ENCODE measurements at places on chromosomes 7 and 10.

- DNase-seq: no peak
Measured at GRCh38 chr7:41576166-41576565, 126.7 kb downstream of the INHBA start.

- no peak for DNase-seq
Measured at GRCh38 chr10:111098679-111099437, 22.0 kb downstream of the ADRA2A start.

DNA sequence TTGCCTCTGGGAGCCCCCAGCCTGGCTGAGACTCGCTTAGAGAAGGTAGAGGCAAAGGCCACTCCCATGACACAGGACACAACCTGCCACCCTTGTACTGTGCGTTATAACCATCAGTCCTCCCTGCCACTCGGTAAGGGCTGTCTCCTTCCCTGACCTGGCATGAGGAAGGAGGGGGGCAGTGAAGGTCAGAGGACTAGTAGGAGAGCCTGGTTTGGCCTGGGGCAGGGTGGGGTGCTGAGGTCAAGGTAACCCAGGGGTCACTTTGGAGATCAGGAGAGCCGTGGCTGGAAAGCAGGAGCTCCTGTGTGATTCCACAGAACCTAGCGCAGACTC is 6.9 kb upstream of the TNRC18 start:
- no peak for DNase-seq

- DNase-seq: no peak
Measured at GRCh38 chr10:48774416-48775205, 89.9 kb downstream of the WDFY4 start.

DNA sequence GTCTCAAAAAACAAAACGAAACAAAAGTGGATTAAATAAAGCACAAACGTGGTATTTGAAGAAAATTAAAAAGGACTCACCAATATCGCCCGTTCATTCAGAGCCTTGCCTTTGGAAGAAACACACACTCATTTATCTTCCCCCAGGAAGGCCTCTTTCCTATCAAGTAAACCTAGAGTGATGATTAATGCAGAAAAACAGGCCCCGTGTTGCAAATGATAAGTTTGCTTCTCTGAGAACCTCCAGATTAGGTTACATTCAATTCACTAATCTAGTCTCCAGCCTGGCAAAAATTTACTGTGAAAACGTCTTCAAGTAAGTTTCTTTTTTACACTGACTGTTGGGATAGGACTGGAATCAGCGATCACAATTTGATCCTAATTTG is 78.0 kb upstream of the C1GALT1 start:
- no peak for DNase-seq

DNA sequence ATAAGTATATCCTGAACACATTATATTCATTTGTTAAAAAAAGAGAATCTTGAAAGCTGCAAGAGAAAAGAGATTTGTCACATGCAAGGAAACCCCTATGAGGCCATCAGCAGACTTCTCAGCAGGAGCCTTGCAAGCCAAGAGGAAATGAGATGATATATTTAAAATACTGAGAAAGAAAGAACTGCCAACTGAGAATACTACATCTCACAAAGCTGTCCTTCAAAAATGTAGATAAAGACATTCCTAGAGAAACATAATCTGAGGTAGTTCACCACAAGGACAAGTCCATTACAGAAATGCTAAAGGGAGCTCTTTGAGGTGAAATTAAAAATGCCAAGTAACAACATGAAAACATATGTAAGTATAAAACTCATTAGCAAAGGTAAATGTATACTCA is 224.4 kb upstream of the MBL2 start:
- no peak for DNase-seq

GRCh38 chr10:15813415-15813814 is 46.9 kb downstream of the MINDY3 start:
- no peak for DNase-seq

DNA sequence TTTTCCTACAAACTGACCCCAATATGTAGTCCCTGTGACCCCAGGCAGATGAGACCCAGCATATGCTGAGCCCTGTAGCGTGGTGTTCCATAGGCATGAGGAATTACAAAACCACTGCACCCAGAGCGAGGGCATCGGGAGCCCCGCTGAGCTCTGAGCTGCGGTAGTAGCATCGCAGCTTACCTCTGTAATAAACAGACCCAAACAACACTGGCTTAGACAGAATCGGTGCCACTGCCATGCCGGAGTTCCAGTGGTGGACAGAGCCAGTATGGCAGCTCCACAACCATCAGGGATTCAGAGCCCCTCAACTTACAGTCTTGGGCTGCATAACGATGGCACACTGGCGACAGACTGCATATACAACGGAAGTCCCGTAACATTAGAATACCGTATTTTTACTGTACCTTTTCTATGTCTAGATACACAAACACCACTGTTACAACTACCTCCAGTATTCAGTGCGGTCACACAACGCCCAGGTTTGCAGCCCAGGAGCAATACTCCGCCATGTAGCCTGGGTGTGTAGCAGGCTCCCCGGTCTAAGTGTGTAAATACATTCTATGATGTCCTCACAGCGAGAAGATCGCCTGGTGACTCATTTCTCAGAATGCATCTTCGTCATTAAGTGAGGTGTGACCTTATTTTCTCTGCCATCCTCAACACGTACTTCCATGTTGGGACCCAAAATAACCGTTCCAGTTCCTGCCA is 68.8 kb downstream of the PROSER2 start:
- DNase-seq: no peak

DNA sequence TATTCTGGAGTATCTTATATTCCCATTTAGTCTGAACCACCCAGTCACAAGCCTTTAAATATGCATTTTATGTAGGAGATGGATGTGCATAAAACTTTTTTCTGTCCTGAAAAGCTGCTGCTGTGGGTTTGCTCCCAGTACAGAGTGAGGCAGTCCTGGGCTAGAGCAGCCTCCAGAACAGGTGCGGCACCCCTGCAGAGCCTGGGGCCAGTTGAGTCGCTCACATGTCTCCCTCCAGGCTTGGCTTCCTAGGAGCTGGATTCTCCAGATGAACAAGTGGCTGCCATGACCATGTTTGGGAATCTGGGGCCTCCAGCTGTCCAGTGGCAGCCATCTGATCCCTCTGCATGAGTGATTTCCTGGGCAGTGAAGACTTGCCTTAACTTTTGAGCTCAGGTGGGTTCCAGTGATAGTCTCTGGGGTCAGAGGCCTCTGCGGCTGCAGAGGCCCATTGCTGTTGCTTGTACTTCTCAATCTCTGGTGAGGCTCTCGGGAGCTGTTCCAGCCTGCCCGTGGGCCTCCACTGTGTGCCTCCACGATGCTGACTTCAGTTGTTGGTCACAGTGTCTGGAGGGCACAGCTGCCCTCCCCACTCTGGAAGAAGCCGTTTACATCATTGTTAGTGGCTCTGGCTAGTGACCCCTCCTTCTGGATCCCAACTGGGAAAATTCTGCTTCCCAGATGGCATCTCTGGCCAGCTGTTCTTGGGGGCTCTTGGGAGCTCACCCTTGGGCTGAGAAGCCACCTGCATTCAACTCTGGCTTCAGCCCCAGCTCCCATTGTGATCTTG is 120.4 kb downstream of the EMX2 start:
- DNase-seq: no peak

- peak; percentile 51 for DNase-seq
Measured at GRCh38 chr10:118594392-118595063, 920 bp downstream of the PRLHR start.

- DNase-seq: no peak
Measured at GRCh38 chr7:24729365-24730017, 27.8 kb downstream of the GSDME start.

GRCh38 chr7:150654692-150655091 is 22.5 kb upstream of the GIMAP6 start:
- no peak for DNase-seq

DNA sequence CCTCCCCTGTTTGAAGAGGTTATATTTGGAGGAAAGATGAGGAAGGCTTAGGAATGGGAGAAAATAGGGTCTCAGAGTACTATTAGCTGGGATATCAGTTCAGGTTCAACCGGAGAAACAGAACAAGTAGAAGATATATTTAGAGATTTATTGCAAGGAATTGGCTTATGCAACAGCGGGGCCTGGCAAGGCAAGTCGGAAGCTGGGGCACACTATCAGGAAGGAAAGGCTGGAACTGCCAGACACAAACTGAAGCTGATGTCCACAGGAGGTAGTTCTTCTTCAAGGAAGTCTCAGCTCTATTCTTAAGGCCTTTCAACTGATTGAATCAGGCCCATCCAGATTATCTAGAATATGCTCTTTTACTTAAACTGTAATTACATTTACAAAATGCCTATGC is 939.6 kb upstream of the C7orf33 start:
- no peak for DNase-seq

GRCh38 chr7:35691366-35691765 is 3.6 kb downstream of the HERPUD2 start:
- no peak for DNase-seq

GRCh38 chr7:38291117-38291647 is 17.7 kb upstream of the TARP start:
- DNase-seq: no peak

GRCh38 chr7:20264623-20265022 is 47.4 kb upstream of the MACC1 start:
- DNase-seq: no peak

DNA sequence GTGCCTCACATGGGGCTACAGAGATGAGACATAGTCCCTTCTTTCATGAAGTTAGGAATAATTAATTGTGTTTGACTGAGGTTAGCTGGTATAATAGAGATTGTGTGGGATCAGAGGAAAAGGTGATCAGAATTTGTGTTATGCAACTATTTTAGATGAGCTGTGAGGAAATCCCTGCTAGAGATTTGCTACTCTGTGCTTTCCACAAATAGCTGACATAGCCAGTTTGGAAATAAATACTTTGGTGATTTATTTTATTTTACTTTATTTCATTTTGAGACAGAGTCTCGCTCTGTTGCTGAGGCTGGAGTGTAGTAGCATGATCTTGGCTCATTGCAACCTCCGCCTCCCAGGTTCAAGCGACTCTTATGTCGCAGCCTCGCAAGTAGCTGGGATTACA is 32.3 kb downstream of the ST7 start:
- no peak for DNase-seq

GRCh38 chr10:51321300-51321699 is 247.0 kb downstream of the PRKG1 start:
- DNase-seq: no peak
